Spinal cord (tissue), 10 donors: ENCODE measurements at places on chromosomes 3 and 15. TPM values are rescaled to one million over a fixed set of nuclear protein-coding genes. Genes with fewer than 3 reads are reported as not detected.
A peak's percentile ranks its signal among the peaks of the same experiment; 100 is the strongest.

Gene PCOLCE2
- total RNA-seq: 6.8 TPM

Gene TP63
- 3.9 TPM for total RNA-seq

Gene FSIP1
- 7.3 TPM for total RNA-seq

Gene LPP
- total RNA-seq: 50.3 TPM

Gene KIF15
- 10.4 TPM for total RNA-seq

Gene FANCI
- total RNA-seq: 19.7 TPM

Gene CAMK1
- 64.4 TPM for total RNA-seq

Gene MIX23
- 19.3 TPM for total RNA-seq

Gene NANOGP8
- total RNA-seq: not detected

Gene AHSG
- total RNA-seq: not detected

DNA sequence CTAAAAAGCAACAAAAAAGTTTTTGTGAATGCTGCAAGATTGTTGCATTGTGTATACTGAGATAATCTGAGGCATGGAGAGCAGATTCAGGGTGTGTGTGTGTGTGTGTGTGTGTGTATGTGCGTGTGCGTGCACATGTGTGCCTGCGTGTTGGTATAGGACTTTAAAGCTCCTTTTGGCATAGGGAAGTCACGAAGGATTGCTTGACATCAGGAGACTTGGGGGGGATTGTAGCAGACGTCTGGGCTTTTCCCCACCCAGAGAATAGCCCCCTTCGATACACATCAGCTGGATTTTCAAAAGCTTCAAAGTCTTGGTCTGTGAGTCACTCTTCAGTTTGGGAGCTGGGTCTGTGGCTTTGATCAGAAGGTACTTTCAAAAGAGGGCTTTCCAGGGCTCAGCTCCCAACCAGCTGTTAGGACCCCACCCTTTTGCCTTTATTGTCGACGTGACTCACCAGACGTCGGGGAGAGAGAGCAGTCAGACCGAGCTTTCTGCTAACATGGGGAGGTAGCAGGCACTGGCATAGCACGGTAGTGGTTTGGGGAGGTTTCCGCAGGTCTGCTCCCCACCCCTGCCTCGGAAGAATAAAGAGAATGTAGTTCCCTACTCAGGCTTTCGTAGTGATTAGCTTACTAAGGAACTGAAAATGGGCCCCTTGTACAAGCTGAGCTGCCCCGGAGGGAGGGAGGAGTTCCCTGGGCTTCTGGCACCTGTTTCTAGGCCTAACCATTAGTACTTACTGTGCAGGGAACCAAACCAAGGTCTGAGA, 4.7 kb downstream of the BHLHE40 start:
- peaks cover 47% of the 10 kb centered on the region for H3K4me1 ChIP-seq
- H3K4me3 ChIP-seq: peak overlapping the region; percentile 9
- peaks cover 15% of the 10 kb centered on the region for H3K36me3 ChIP-seq
- no peak for DNase-seq
- H3K27me3 ChIP-seq: peaks cover 15% of the 10 kb centered on the region

GRCh38 chr15:82641129-82641798, 5.9 kb downstream of the CPEB1 start:
- H3K4me3 ChIP-seq: no peak overlapping the region
- H3K4me1 ChIP-seq: peaks cover 6% of the 10 kb centered on the region
- no peak for DNase-seq
- H3K27me3 ChIP-seq: peaks cover 51% of the 10 kb centered on the region

GRCh38 chr15:70474471-70475406, 288.6 kb downstream of the UACA start:
- H3K36me3 ChIP-seq: no peaks in the 10 kb centered on the region
- H3K4me1 ChIP-seq: peaks cover 48% of the 10 kb centered on the region
- no peak overlapping the region for H3K4me3 ChIP-seq
- peaks cover 6% of the 10 kb centered on the region for H3K27me3 ChIP-seq
- DNase-seq: peak; percentile 94

GRCh38 chr15:93372208-93372864, 283.3 kb upstream of the RGMA start:
- no peaks in the 10 kb centered on the region for H3K36me3 ChIP-seq
- H3K27me3 ChIP-seq: no peaks in the 10 kb centered on the region
- no peak for DNase-seq
- no peak overlapping the region for H3K27ac ChIP-seq
- no peaks in the 10 kb centered on the region for H3K4me1 ChIP-seq

- H3K4me1 ChIP-seq: peaks cover 17% of the 10 kb centered on the region
- peak; percentile 97 for DNase-seq
- no peaks in the 10 kb centered on the region for H3K36me3 ChIP-seq
- H3K27me3 ChIP-seq: peaks cover 16% of the 10 kb centered on the region
- peak within 1 kb of the TSS; percentile 81 for H3K4me3 ChIP-seq
Observed at GRCh38 chr3:2098398-2099027, at the start of gene CNTN4. CNTN4 (plus strand) TSS chr3:2098866.

DNA sequence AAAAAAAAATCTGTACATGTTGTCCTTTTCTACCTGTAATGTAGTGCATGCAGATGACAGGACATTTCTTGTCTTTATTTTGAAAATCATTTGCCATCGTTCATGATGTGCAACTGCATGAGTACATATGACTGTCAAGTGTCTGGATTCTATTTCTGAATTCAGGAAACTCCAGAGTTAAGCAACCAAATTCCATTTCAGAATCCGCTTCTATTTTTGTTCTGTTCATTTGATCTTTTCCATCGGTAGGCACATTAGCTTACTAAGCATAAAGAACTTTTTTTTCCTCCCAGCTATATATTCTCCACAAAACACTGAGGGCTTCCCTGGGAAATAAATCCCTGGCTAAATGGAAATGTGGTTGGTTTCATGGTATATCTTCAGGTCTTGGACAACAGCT, 365.6 kb downstream of the PTPRG start:
- DNase-seq: no peak
- peaks cover 14% of the 10 kb centered on the region for H3K4me1 ChIP-seq
- H3K27ac ChIP-seq: peak overlapping the region; percentile 35
- H3K27me3 ChIP-seq: no peaks in the 10 kb centered on the region

DNA sequence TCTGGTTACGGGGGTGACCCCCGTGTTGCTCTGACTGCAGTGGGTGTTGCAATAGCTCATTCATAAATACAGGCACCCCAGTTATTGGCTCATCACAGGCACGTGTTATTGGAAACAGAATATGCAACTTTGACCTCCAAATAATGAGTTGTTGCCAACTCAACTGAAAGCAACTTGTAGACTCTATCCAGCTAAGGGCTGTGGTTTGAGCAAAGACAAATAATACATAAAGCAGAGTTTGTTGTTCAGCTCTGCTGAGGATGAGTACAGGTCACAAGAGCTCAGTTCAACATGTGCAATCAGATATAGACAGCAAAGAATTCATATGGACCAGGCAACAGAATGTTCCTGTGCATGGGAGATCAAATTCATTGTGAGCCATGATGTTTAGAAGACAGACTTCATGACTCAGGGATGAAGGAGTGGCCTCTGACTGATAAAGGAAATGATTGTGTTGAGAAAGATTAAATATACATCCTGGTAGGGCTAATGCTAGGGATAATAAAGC, 87.6 kb upstream of the LRIG1 start:
- DNase-seq: no peak
- no peaks in the 10 kb centered on the region for H3K27me3 ChIP-seq
- no peak overlapping the region for H3K27ac ChIP-seq
- H3K4me1 ChIP-seq: peaks cover 9% of the 10 kb centered on the region
- no peak overlapping the region for H3K4me3 ChIP-seq
- no peaks in the 10 kb centered on the region for H3K36me3 ChIP-seq

DNA sequence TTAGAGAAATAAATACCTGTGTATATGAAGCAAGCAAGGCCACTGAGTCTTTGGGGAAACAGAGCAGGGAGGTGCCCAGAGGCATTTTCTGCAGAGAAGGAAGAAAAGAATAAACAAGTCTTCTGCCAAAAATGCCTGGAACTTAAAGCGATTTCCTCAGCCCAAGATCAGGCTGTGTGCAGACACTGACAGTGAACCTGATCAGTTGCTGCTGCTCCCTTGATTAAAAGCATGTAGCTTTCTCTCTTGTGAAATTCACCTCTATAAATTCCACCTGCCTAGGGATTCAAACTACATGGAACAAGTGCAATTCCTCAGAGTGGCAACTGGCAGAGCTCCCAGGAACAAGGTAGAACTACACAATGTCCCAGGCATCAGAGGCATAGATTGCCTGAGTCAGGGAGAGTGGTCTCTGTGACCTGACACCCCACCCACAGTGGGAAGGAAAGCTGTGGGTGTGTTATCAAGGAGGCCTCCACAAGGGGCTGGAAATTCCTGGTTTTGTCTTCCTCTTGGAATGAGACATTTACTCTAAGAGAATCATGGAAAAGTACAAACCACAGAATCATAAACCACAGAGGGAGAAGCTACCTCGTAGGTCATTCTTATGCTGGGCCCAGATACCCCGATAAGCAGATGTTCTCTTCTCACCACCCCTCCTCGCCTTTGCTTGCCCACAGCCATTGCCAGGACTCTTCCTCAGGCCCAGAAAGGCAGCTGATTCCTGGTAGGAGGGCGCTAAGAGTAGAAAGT, 1.8 kb upstream of the ZBTB38 start:
- no peaks in the 10 kb centered on the region for H3K27me3 ChIP-seq
- peak overlapping the region; percentile 93 for H3K27ac ChIP-seq

GRCh38 chr3:113174801-113175485, 36.4 kb upstream of the BOC start:
- peaks cover 4% of the 10 kb centered on the region for H3K4me1 ChIP-seq
- H3K36me3 ChIP-seq: no peaks in the 10 kb centered on the region
- H3K4me3 ChIP-seq: no peak overlapping the region

DNA sequence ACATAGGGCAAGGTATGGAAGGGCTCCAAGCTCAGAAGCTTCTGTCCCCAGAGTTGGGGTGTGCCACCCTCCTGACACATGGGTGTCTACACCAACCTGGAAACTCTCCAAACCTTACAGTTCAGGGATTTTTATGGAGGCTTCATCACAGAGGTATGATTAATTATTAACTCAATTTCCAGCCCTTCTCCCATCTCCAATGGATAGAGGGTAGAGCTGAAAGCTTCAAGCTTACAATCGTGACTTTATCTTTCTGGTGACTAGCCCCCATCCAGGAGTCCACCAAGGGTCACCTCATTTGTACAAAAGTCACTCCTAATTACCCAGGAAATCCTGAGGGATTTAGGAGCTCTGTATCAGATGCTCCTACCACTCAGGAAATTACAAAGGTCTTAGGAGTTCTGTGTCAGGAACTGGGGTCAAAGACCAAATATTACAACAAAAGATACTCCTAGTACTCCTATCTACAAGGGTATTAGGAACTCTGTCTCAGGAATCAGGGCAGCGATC, 62.7 kb downstream of the TFDP2 start:
- no peaks in the 10 kb centered on the region for H3K4me1 ChIP-seq
- no peaks in the 10 kb centered on the region for H3K36me3 ChIP-seq
- no peaks in the 10 kb centered on the region for H3K27me3 ChIP-seq
- DNase-seq: no peak
- H3K27ac ChIP-seq: no peak overlapping the region

DNA sequence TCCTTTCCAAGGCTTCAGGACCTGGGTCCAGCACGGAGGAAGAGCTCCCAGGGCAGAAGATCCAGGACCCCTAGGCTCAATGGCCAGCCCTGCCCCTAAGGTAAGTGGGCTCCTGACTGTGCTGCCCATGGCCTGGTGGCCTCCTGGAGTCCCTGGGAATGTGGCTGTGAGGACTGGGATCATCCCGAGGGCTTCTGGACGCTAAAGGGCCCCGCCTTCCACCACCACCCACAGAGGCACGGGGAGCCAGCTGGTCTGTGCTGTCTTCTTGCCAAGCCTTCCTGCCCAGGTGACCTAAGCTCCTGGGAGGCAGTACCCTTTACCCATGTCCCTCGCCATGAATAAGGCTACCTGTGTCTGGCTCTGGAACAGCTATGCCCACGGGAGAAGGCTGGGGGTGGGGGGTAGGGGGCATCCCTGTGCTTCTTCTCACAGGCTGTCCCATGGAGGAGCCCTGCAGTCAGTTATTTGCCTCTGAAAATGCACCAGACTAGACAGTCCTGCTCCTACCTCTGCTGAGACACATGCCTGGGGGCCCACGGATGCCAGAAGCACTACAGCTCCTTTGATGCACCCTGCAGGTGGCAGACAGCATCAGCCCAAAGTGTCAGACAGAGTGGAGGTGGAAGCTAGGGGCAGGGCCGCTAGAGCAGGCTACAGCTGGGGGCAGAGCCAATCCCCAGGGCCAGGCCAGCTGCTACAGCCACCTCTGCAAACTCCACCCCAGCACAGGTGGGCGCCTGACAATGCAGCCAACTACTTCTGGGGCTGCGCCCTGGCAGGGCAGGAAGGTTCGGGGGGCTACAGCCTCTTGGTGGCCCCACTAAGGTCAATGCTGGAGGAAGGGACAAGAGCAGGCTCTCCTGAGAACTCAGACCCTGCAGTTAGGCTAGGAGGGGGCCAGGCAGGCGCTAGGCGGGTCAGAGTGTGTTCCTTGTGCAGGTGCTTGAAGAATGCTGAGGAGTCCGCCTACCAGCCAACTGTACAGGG, 90.9 kb downstream of the SEC22A start:
- no peaks in the 10 kb centered on the region for H3K4me1 ChIP-seq
- peaks cover 69% of the 10 kb centered on the region for H3K36me3 ChIP-seq
- H3K27ac ChIP-seq: no peak overlapping the region
- H3K4me3 ChIP-seq: no peak overlapping the region
- DNase-seq: no peak
- H3K27me3 ChIP-seq: no peaks in the 10 kb centered on the region

- no peak for DNase-seq
- no peaks in the 10 kb centered on the region for H3K27me3 ChIP-seq
- H3K36me3 ChIP-seq: no peaks in the 10 kb centered on the region
- no peak overlapping the region for H3K27ac ChIP-seq
- H3K4me3 ChIP-seq: no peak overlapping the region
- peaks cover 5% of the 10 kb centered on the region for H3K4me1 ChIP-seq
Observed at GRCh38 chr3:46110701-46111493, 83.6 kb upstream of the XCR1 start.

GRCh38 chr3:143216709-143217182, 97.2 kb downstream of the CHST2 start:
- no peaks in the 10 kb centered on the region for H3K36me3 ChIP-seq
- no peaks in the 10 kb centered on the region for H3K4me1 ChIP-seq
- no peak overlapping the region for H3K4me3 ChIP-seq
- H3K27me3 ChIP-seq: no peaks in the 10 kb centered on the region

DNA sequence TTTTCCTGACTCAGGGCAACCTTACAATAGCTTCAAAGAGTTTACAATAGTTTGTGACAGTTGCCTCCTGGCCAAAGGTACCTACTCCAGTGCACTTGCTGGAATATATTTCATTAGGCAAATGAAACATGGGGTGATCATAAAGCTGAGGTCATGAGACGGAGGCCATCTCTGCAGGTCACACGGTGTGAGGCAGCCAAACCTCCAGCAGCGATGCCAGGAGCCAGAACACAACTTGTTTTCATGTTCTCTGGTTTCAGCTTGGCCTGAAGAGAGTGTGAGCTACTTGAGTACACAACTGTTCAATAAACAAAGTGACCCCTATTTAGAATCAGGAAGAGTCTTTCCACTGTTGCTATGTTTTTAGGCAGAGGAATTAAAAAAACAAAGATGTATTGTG, 42.7 kb upstream of the PYGO1 start:
- H3K27ac ChIP-seq: no peak overlapping the region
- no peaks in the 10 kb centered on the region for H3K27me3 ChIP-seq
- no peak overlapping the region for H3K4me3 ChIP-seq
- no peaks in the 10 kb centered on the region for H3K4me1 ChIP-seq

GRCh38 chr3:113304102-113304501, 92.7 kb downstream of the BOC start:
- no peaks in the 10 kb centered on the region for H3K27me3 ChIP-seq
- no peaks in the 10 kb centered on the region for H3K4me1 ChIP-seq
- no peak for DNase-seq
- no peak overlapping the region for H3K4me3 ChIP-seq
